Stimulated activated CD4-positive, alpha-beta T cell treated with anti-CD3 and anti-CD28 coated beads, Interleukin-1b, Interleukin-23, amount 100 ng/mL, for 24 hours (primary cell): ENCODE measurements at places on chromosomes 12 and 14.

GRCh38 chr14:50040401-50040775 lies 76.0 kb downstream of the VCPKMT start:
- no peak for DNase-seq

- no peak for DNase-seq
These were observed 887.0 kb downstream of the TMTC2 start for GRCh38 chr12:83573671-83574070.

DNA sequence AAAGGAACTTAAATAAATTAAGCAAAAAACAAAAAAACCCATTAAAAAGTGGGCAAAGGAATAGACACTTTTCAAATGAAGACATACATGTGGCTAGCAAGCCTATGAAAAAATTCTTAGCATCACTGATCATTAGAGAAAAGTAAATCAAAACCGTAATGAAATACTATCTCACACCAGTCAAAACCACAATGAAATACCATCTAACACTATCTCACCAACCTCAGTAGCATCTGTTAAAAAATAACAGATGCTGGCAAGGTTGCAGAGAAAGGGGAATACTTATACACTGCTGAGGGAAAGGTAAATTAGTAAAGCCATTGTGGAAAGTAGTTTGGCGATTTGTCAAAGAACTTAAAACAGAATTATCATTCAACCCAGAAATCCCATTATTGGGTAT lies 381.1 kb downstream of the FLRT2 start:
- no peak for DNase-seq

GRCh38 chr12:5796171-5796958 lies 148.7 kb downstream of the ANO2 start:
- DNase-seq, result no peak

DNA sequence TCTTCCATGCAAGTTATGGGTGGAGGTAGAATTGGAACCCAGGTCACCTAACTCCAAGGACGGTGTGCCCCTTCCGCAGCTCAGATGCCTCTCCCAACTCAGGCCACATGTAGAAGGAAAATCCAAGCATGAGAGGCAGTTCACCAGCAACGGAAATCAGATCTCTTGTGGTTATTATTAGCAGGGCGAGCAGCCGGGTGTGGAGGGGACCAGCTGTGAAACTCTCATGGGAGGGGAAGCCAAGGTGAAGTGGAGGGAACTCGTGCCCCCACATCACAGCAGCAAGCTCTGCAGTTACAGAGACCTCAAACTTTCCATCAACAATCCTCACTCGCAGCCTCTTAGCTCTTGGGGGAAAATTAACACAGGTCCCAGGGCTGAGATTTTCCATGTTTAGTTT lies 79.7 kb downstream of the KSR2 start:
- no peak for DNase-seq

- DNase-seq, result peak; percentile 60
These were observed 19.4 kb downstream of the ABCB9 start for GRCh38 chr12:122946690-122947341.

DNA sequence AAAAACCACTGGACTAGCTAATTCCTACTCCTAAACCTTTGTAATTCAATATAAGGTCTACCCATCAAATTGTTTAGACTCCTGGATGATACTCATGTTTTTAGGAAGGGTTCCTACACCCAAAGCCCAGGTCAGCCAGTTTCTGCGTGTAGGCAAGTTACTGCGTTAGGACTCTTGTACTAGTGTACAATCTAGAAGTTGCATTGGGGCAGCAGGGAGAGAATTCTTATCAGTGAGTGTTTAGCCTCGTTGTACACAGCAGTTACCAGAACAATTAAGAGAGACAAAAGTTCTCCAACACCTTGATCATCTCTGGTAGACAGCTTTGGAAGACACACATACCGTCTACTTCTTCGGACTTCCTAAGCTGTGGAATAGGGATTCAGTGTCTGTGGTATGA lies 29.2 kb downstream of the FBXL14 start:
- no peak for DNase-seq

- no peak for DNase-seq
These were observed 280.8 kb downstream of the ZFP36L1 start for GRCh38 chr14:68512088-68512487.

GRCh38 chr12:89882050-89882449 lies 173.4 kb upstream of the ATP2B1 start:
- DNase-seq, result no peak
